ENCODE measurements at places on chromosomes 3 and 15. TPM values are rescaled to one million over a fixed set of nuclear protein-coding genes. Genes with fewer than 3 reads are reported as not detected.

CYP1A2 gene
- polyA plus RNA-seq = not detected

PLSCR5 gene
- polyA plus RNA-seq = not detected

SCAMP5 gene
- polyA plus RNA-seq = 1.3 TPM

FILIP1L gene
- 4.2 TPM for polyA plus RNA-seq

GRCh38 chr15:92610101-92610520 is 45.5 kb downstream of the FAM174B start:
- no peak for DNase-seq

GRCh38 chr15:58546635-58547627 is 115.1 kb downstream of the LIPC start:
- DNase-seq = no peak

- DNase-seq = no peak
Measured at GRCh38 chr15:57789225-57789624, 82.7 kb downstream of the POLR2M start.

DNA sequence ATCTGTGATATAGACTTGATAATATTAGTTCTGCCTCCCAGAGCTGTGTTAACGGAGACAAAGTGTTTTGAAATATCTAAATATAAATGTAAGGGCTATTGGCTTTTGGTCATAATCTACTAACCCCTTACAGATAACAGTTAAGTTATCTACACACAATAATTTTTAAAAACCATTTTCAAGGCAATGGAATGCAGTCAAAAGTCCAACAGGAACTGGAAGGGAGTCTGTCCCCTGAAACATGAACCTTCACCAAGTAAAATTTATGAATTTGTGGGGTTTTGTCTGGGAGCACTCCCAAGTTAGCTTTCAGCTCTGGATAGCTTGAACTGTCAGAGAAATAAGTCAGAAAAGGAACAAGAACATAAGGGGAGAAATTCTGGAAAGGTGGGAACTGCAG is 312.3 kb upstream of the ICE2 start:
- DNase-seq = no peak

DNA sequence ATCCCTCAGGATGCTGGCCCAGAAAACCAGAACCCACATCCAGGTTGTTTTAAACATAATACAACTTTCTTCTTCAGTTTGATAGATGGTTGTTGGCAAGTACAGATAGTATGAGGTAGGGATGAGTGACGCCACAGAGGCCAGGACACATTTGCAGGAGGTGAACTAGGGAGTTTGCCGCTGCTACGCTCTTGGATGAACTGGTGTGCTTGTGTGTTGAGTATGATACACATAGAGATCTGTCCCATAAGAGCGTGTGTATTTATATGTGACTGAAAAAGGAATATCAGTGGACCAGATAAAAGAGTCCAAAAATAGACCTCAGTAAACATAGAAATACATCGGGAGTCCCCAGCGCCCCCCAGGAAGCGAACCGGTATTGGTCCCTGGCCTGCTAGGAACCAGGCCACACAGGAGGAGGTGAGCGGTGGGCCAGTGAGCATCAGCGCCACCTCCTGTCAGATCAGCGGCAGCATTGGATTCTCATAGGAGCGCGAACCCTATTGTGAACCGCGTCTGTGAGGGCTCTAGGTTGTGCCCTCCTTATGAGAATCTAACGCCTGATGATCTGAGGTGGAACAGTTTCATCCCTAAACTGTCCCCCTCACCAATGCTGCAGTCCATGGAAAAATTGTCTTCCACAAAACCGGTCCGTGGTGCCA is 98.1 kb downstream of the LRRK1 start:
- no peak for DNase-seq

DNA sequence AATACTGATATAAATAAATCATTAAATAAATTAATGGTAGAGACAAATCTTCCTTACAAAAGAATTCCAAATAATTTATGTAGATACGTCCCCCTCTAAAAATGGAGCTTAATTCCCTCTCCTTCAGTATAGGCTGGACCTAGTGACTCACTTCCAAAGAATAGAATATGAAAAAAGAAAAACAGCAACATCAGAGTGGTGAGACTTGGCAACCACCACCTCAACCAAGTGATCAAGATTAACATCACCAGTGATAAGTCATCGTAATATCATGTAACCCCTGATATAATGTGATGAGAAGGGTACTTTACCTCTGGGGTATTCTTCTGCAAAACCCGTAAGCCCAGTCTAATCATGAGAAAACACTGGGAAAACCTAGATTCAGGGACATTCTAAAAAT is 13.4 kb downstream of the GOLGB1 start:
- DNase-seq = no peak

- DNase-seq = no peak
Measured at GRCh38 chr3:27340534-27340933, 28.6 kb downstream of the NEK10 start.

DNA sequence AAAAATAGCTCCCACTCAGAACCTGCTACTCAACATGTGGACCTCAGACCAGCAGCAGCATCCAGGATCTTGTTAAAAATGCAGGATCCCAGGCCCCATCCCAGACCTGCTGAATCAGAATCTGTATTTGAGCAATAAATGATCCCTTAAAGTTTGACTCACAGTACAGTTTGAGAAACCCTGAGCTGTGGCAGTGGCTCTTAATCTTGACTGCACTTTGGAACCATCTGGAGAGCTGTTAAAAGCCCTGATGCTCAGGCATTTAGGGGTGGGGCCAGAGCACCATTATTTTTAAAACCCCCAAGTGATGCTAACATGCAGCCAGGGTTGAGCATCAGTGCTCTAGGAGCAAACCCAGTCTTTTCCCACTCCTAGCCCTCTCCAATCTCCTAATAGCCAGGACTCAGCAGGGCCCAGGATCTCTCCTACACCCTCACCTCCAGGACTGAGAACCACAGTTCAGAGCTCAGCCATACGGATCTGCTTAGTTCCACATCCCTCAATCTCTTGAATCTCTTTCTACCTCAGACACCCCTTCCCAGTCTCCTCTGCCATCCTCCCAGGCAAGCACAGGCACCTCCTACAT is 10.2 kb downstream of the RFTN1 start:
- no peak for DNase-seq
